ENCODE measurements at places on chromosomes 7 and 10. TPM values are rescaled to one million over a fixed set of nuclear protein-coding genes. Genes with fewer than 3 reads are reported as not detected.

The SLC26A4 gene
- 0.11 TPM for total RNA-seq

The TRIM4 gene
- total RNA-seq = 27.3 TPM

The ACSM6 gene
- not detected for total RNA-seq

The TAS2R3 gene
- total RNA-seq = 3.5 TPM

The GRID2IP gene
- total RNA-seq = not detected

The VCL gene
- 68.3 TPM for total RNA-seq

The KIF11 gene
- total RNA-seq = 6.3 TPM

The ZNF425 gene
- 6.7 TPM for total RNA-seq

The LRRN3 gene
- total RNA-seq = 0.11 TPM

The ITPRID1 gene
- under 0.01 TPM for total RNA-seq

The CDC14C gene
- total RNA-seq = 0.11 TPM

The NPY gene
- not detected for total RNA-seq

The FAM237B gene
- not detected for total RNA-seq

The ASB4 gene
- 0.65 TPM for total RNA-seq

The TOMM7 gene
- total RNA-seq = 197 TPM

The PHYH gene
- total RNA-seq = 8.2 TPM

The ODAD2 gene
- under 0.01 TPM for total RNA-seq

The SP8 gene
- total RNA-seq = not detected

The EVX1 gene
- not detected for total RNA-seq

The PROSER2 gene
- total RNA-seq = 11.8 TPM

The HOXA5 gene
- total RNA-seq = not detected

The RBAK gene
- 11.4 TPM for total RNA-seq

The PNLIPRP1 gene
- total RNA-seq = not detected

The THSD7A gene
- total RNA-seq = under 0.01 TPM

The SPRN gene
- not detected for total RNA-seq

The LRIT1 gene
- not detected for total RNA-seq

The PLAU gene
- 2.7 TPM for total RNA-seq

The PANK1 gene
- 5.9 TPM for total RNA-seq

The GIMAP1 gene
- not detected for total RNA-seq

The C10orf67 gene
- total RNA-seq = not detected

The SPDYE9 gene
- not detected for total RNA-seq

The FAM221A gene
- 2.3 TPM for total RNA-seq

The MCMBP gene
- total RNA-seq = 44.4 TPM

The CYP26C1 gene
- total RNA-seq = not detected

The CCDC6 gene
- total RNA-seq = 65.8 TPM

The FAM24B gene
- 2.6 TPM for total RNA-seq

The GNGT1 gene
- not detected for total RNA-seq

The ASB10 gene
- not detected for total RNA-seq

The AVPI1 gene
- 21.2 TPM for total RNA-seq

The SOSTDC1 gene
- total RNA-seq = not detected

The HABP2 gene
- total RNA-seq = not detected

The COX19 gene
- 11.9 TPM for total RNA-seq

The SLC39A12 gene
- total RNA-seq = not detected

The SP4 gene
- total RNA-seq = 4.9 TPM

The PAX2 gene
- total RNA-seq = not detected

The GPR15LG gene
- total RNA-seq = not detected

The TDRD1 gene
- total RNA-seq = 0.39 TPM

The GSTO2 gene
- 20.5 TPM for total RNA-seq

The LAMB1 gene
- 302 TPM for total RNA-seq

The MET gene
- total RNA-seq = 223 TPM

The ARHGEF35 gene
- total RNA-seq = 6.3 TPM

The SPDYE6 gene
- not detected for total RNA-seq

The GIMAP2 gene
- not detected for total RNA-seq
